Neuronal stem cell (in vitro differentiated cells): ENCODE measurements at places on chromosomes 6 and 20.
A peak's percentile ranks its signal among the peaks of the same experiment; 100 is the strongest.

DNA sequence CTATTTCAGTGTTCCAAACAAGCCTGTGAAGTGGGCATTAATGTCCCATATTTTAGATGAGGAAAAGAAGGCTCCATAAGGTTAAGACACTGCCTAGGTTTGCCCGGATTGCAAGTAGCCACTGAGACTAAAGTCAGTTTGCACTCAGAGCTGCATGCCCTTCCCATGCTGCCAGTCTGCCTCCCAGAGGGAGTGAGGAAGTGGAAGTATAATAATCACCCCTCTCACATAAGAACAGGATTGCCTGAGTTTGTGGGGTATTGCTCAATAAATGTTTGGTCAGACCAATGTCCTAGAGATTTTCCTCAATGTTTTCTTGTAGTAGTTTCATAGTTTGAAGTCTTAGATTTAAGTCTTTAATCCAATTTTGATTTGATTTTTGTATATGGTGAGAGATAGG, 43.9 kb upstream of the CLIC5 start:
- DNase-seq = no peak

DNA sequence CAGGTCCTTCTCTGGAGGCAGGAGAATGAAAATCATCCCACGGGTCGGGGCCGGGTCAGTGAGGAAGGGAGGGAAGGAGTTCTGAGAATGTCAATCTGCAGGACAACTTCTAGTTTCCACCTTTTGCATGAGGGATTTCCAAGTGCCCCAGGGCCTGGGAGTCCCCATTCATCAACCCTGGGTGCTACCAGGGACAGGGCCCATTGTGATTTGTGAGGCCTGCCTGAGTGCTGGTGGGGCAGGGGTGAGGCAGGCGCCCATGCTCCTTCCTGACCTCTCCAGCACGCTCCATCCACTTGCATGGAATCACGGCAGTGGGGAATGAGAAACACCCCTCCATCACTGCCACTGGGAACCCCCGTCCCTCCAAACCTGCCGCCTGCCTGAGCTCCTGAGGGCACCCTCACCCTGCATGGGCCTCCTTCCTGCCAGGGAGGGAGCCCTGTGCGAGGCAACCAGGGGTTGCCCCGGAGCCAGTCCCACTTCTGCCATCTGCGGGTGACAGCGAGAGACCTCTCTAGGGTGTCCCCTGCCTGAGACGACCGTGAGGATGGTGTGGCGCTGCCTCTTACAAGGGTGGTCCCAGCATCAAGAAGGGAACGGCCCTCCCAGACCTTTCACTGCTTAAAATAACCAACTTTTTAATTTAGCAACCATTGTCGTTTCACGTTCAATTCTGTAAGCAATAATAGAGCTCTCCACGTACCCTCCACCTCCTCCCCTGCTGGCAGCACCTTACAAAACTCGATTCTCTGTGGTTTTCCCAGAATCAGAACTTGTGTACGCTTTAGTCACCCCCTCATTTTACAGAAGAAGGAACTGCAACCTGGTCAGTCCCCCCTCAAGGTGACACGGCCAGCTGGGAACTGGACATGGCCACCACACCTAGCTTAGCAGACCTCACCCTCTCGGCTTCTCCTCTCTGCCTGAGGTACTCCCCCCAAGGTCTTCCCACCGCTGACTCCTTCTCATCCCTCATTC, 28.6 kb downstream of the PMEPA1 start:
- no peak for DNase-seq

GRCh38 chr20:58640446-58640845, 10.6 kb upstream of the STX16 start:
- DNase-seq = no peak

DNA sequence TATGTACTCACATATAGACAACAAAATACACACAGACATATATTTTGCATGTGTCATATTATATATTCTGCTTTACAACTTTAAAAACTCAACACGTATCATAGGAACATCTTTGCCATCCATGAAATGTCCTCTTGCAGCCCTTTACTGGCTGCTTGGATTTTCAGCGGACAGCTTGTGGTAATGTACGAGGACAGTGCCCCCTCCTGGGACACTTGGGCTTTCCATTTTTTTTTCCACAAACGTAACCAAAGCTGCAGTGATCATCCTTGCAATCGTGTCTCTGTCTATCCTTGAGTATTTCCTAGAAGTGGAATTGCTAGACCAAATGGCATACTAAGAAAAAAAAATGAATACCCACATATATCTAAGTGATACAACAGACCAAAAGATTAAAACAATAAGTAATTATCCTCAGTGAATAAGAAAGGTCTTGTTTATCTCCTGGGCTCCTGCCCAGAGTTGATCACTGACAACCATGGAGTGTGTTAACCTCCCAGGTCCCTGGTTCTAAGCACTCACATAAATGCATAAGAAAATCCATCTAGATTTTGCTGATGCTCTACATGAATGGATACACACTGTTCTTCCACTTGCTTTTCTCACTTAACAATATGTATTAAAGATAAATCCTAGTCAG, 18.1 kb downstream of the BPI start:
- peak; percentile 36 for DNase-seq
